ENCODE measurements at places on chromosomes 3 and 15.

DNA sequence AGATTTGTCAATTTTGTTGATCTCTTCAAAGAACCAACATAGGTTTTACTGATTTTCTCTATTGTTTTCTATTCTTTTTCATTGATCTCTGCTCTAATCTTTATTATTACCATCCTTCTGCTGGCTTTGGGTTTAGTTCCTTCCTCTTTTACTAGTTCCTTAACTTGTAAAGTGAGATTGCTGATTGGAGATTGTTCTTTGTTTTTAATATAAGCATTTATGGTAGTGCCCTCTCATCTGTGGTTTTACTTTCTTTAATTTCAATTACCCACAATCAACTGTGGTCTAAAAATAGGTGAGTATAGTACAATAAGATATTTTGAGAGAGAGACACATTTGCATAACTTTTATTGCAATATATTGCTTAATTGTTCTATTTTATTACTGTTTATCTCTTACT lies 13.2 kb upstream of the CLRN1 start:
- DNase-seq: no peak

DNA sequence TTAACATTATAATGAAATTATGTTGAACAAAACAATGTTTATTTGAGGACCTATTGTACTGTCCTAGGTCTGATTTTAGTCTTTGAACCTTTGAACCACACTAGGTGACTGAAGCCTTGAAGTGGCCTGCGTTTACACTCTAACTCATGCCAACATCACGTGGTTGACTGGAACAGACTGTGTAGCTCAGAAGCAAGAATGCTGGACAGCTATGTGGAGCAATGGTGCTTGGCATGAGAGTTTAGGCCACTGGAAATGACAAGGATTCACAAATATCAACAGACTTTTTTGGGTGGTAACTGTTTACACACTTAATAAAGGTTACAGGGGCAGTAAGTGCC lies 391.5 kb downstream of the RAP2B start:
- no peak for DNase-seq

- DNase-seq: no peak
These were observed 25.7 kb downstream of the ZMAT3 start for GRCh38 chr3:179045719-179046402.

- DNase-seq: no peak
These were observed 26.4 kb upstream of the MYZAP start for GRCh38 chr15:57565311-57565710.

DNA sequence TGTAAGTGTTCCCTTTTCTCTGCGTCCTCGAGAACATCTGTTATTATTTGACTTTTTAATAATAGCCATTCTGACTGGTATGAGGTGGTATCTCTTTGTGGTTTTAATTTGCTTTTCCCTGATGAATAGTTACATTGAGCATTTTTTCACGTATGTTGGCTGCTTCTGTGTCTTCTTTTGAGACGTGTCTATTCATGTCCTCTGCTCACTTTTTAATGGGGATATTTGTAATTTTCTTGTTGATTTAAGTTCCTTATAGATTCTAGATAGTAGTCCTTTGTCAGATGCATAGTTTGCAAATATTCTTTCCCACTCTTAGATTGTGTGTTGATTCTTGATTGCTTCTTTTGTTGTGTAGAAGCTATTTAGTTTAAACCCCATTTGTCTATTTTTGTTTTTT lies 179.2 kb downstream of the DOCK3 start:
- DNase-seq: no peak

DNA sequence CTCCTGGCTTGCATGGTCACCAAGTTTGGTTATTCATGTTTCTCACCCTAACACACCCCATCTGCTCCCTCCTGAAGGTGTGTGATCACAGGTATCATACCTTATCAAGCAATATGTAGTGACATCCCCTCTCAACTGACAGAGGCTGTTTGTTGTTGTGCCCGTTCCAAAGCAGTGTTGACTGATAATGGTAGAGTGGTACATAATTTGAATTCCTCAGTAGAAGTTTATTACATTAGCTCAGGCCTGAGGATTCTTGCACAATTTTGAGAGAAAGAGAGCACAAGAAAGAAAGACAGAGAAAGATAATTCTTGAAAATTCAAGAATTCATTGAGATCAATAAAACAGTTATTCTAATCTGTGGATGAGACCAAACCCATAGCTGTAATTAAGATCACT lies 69.1 kb upstream of the SATB1 start:
- no peak for DNase-seq

GRCh38 chr15:90201130-90201943 lies at the start of gene SEMA4B:
TSS of gene SEMA4B (plus strand) at chr15:90201330. CDS start at chr15:90201579, 249 bp downstream.
- DNase-seq: no peak

DNA sequence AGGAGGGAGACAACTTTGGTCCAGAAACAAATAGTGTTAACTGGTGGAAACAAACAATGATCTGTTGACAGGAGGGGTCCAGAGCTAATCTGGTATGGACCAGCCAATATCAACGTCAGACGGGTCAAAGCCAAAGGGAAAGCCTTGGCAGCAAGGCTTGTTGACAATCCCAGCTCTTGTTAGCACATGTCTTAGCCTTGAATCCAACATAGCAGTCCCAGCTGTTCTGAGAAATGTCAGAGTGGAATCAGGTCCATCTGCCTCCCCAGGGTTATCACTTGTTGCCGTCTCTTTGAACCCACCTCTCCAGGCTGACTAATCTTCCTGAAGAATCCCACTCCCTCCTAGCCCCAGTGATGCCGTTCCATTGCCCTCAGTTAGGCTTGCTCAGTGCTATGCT lies 404.6 kb upstream of the MCTP2 start:
- no peak for DNase-seq

DNA sequence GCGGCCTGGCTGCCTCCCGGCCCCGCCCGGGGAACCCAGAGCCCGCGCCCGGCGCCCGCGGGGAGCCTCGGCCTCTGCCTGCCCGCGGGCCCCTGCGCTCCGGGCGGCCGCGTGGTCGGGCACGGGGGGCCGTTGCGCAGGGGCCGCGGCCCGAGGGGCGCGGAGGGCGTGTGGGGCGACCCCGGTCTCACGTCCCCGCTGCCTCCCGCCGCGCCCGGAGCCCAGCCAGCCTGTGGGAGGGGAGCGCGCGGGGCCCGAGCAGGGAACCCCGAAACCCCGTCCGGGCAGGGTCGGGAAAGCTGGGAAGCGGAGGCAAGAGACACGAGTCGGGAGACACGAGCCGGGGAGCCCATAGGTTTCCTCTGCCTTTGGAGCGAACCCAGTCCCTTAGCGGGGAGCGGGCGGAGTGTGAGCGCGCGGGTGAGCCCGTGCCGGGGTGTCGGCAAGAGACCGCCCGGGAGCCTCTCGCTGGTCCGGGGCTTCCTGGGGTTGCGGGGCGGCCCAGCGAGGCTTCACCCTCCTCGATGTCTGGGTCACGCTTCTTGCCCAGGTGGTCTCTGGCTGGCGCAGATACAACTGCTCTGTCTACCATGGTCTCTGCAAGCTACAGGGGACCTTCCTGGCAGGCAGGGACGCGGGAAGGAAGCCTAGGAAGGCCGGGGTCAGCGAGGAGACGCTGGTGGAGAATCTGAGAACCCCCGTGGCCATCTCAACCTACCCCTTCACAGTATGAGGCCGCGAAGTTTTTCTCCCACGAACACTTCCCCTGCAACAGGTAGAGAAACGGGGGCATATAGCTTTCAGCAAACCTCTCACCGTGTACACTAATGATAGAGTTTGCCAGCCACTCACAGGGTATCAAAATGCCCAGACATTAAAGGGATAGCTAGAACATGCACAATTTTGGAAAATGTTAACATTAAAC lies 586 bp downstream of the LRRK1 start:
- DNase-seq: no peak

- peak; percentile 33 for DNase-seq
These were observed 20.6 kb downstream of the MYH15 start for GRCh38 chr3:108489776-108490175.

DNA sequence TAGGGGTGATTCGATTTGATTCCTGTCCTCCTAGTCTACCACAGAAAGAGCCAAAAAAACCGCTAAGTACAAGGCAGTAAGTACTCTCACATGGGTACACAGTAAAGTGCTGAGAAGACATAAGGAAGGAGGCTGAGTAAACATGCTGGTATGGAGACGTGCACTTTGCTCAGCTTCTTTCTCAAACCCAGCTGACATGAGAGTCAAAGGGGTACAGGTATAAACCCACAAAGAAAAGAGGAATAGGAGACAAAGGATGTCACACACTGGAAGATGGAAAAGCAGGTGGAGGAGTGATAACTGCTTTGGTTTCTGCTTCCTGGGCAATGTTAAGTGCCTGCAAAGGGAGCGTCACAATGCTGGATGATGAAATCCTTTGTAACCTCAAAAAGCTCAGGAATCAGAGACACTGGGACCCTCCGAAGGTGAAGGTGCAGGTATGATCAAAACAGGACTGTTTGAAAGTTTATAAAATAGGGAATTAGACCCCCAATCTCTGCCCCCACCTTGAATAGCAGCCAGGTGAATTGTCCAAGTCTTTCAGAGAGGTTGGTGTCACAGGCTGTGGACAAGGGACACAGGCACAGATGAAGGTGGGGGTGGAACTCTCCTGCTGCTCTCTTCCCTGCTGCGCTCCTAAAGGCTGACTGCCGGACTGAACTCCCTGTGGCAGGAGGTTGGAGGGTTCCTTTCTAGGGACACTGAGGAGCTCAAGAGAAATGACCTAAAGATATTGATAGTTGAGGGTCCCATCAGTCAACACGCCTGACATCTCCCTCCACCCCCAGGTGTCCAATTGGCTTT lies 101.8 kb downstream of the RAB11A start:
- no peak for DNase-seq

GRCh38 chr3:35487376-35487775 lies 151.9 kb upstream of the ARPP21 start:
- DNase-seq: no peak

DNA sequence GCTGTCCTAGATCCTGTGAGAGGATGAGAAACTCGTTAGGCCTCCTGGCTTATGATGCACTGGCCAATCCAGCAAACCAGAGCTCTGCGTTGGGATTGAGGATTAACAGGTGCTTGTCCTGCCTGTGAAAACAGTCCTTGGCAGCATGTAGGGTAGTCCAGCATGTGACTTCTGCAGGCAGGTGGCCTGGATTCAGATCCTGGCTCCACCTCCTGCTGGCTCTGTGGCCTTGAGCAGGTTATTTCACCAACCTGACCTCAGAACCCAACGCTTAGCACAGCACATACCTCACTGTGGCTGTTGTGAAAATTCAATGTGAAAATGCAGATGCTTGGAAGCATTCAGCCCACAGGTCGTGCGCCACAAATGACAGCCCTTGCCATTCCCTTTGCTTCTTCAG lies 33.6 kb downstream of the PLA2G4D start:
- no peak for DNase-seq
